ENCODE measurements at places on chromosomes 5 and 9. TPM values are rescaled to one million over a fixed set of nuclear protein-coding genes. Genes with fewer than 3 reads are reported as not detected.
A peak's percentile ranks its signal among the peaks of the same experiment; 100 is the strongest.

DNA sequence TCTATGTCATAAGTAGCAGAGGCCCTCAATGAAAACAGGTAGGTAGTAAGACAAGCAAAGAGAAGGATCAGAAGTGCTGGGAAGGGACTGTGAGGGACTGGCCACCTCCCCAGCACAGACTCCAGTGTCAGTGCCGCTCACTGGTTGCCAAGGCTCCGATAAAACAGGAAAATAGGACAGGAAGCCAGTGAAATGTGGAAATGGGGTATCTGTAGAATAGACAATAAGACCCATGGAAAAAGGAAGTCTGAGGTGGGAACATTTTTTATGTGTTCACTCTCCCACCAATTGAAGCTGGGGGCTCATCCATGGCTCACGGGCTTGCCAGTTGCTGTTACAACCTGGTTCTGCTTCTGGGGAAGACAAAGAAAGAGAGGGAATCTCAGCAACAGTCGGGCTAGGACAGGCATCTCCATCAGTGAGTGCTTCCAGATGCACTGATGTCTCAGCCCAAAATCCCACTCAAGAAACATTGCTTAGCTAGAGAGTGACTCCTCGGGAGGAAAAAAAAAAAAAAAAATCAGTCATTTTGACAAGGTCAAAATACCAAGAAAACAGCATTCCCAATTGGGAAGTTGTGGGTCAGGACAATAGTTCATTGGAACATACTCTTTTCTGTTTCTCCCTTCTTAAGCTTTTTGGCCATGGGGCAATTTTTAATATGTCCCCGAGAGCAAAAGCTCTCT, 27.6 kb upstream of the NFIB start:
- no peak for DNase-seq

- DNase-seq: no peak
These were observed 7.1 kb downstream of the CDKN2B start for GRCh38 chr9:22002038-22002437.

- no peak for DNase-seq
These were observed 33.1 kb upstream of the PPARGC1B start for GRCh38 chr5:149697001-149697400.

DNA sequence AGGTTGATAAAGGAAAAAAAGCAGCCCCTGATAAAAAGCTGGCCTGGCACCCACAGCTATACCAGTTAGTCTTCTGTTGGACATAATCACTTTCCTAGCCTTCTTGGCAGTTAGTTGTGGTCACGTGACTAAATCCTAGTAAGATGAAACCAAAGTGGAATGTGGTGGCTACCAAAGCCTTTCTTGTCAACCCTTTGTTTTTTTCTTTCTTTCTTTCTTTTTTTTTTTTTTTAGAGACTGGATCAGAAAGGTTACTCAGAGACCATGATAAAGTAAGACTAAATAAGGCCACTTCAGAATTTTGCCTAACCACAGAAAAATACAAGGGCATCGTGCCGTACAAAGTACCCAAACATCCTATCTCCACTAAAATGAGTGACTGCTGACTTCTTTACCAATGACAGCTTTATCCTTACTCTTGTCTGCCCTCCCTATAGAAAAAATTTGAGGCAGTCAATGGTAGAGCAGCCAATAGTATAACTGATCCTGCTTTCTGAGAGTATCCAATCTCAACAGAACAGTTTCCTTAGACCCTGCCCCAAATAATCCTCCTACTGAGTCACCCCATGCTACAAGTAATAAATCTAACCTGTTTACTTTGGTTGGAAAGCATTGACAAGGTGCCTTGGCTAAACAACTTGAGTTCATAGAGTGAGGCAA, 14.2 kb upstream of the KIF27 start:
- no peak for DNase-seq

Gene MRPS30
- 37.8 TPM for total RNA-seq

- DNase-seq: no peak
These were observed 300.0 kb upstream of the ADAMTSL1 start for GRCh38 chr9:18173923-18174322.

DNA sequence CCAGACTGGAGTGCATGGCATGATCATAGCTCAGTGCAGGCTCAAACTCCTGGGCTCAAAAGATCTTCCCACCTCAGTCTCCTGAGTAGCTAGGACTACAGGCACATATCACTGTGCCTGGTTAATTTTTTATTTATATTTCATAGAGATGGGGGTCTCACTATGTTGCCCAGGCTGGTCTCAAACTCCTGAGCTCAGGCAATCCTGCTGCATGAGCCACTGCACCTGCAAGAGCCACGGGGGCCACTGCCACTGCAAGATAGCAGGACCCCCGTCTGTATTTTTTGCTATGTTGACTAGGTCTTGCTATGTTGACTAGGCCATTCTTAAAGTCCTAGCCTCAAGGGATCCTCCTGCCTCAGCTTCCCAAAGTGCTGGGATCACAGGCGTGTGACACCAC, 6.5 kb downstream of the CYSTM1 start:
- DNase-seq: no peak

- no peak for DNase-seq
These were observed 1.7 kb downstream of the STPG3 start for GRCh38 chr9:137252555-137253506.

GRCh38 chr5:52041842-52042241, 658.6 kb downstream of the ISL1 start:
- DNase-seq: no peak

Gene LIFR
- total RNA-seq: 103 TPM

GRCh38 chr5:57696825-57697570, 214.4 kb upstream of the ACTBL2 start:
- no peak for DNase-seq

- peak; percentile 25 for DNase-seq
These were observed 9.2 kb downstream of the INSYN2B start for GRCh38 chr5:169970911-169971765.

GRCh38 chr5:143229426-143229895, 174.0 kb downstream of the NR3C1 start:
- no peak for DNase-seq

Gene CDKN2B-AS1
- total RNA-seq: 3.0 TPM

Gene PLAC8L1
- not detected for total RNA-seq

DNA sequence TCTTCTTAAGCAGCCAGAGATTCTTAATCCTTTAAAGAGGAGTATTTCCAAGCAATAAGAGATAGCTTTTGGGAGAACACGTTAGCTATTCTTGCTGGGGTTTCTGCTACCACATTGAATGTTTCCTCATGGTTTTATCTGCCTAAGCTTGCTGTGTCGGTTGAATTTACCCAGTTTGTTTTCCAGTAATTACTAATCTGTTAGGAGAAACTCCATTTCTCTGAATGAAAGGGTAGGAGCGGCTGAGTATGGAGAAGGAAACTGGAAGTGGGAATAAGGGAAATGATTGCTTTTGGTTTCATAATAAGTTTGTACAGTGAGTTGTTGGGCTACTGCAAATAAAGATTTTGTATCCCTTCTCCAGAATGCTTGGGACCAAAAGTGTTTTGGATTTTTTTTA, 1.2 kb downstream of the JAK2 start:
- DNase-seq: no peak

Gene SKP2
- total RNA-seq: 14.6 TPM

Gene SLC34A1
- total RNA-seq: not detected

- no peak for DNase-seq
These were observed 219.3 kb downstream of the SMARCA2 start for GRCh38 chr9:2234371-2234893.

Gene MLANA
- total RNA-seq: not detected

GRCh38 chr9:127158786-127159324, 36.4 kb upstream of the ANGPTL2 start:
- no peak for DNase-seq

Gene CDX1
- total RNA-seq: 0.17 TPM

Gene FAM221B
- total RNA-seq: not detected

- DNase-seq: no peak
These were observed 72.4 kb upstream of the MPDZ start for GRCh38 chr9:13351778-13352386.

GRCh38 chr9:71663931-71664459, 104.3 kb downstream of the CEMIP2 start:
- DNase-seq: no peak

GRCh38 chr5:60436518-60436917, 263.4 kb downstream of the DEPDC1B start:
- DNase-seq: no peak

GRCh38 chr5:55033568-55033967, 9.5 kb downstream of the GZMK start:
- DNase-seq: no peak

Gene EIF4EBP3
- 12.1 TPM for total RNA-seq

Gene SPINK13
- not detected for total RNA-seq

DNA sequence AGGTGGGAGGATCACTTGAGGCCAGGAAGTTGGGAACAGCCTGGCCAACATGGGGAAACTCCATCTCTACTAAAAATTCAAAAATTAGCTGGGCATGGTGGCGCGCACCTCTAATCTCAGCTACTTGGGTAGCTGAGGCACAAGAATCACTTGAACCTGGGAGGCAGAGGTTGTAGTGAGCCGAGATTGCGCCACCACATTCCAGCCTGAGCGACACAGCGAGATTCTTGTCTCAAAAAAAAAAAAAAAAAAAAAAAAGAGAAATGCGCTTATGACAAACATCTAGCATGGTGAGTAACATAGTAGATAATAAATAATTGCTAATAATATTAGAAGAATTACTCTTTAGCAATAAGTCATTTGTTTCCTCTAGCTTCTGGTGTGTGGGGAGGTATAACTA, 25.9 kb downstream of the RUSC2 start:
- peak; percentile 69 for DNase-seq

DNA sequence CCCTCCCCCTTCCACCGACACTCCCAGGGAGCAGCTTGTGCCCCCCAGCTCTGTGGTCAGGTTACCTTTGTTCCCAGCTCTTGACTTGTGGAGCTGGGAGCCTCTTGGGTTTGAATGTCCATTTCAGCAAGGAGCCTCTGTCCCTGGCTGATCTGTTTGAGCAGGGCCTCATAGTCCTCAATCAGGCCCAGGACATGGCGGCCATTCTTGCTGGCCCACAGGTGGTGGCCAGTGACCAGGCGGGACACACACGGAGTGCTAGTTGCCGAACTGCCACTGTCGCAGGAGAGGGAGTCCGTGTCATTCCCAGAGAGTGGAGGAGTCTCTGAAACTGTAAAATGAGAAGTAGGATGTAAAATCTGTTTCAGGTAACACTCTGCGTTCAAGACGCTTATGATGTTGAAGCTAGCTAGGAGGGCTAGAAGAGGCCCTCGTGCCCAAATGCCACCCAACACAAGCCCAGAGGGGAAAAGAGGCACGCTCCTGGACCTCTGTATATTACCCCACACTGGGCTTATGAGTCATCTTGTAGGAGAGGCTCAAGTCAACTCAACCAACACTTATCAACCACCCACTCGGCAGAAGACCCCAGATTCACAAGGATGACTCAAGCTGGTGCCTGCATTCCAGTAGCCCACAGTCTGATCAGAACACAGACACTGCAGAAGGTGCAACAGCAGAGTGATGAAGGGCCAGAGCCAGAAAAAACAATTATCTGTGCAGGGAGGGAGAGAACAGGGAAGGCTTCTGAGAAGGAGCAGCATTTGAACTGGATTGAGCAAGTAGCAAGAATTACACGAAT, 177.0 kb downstream of the CDK5RAP2 start:
- DNase-seq: peak; percentile 29

Gene ZNF366
- 12.4 TPM for total RNA-seq

Gene HIGD2A
- total RNA-seq: 103 TPM

- no peak for DNase-seq
These were observed 41.8 kb downstream of the NUP214 start for GRCh38 chr9:131167146-131167692.

Gene CBY3
- not detected for total RNA-seq

DNA sequence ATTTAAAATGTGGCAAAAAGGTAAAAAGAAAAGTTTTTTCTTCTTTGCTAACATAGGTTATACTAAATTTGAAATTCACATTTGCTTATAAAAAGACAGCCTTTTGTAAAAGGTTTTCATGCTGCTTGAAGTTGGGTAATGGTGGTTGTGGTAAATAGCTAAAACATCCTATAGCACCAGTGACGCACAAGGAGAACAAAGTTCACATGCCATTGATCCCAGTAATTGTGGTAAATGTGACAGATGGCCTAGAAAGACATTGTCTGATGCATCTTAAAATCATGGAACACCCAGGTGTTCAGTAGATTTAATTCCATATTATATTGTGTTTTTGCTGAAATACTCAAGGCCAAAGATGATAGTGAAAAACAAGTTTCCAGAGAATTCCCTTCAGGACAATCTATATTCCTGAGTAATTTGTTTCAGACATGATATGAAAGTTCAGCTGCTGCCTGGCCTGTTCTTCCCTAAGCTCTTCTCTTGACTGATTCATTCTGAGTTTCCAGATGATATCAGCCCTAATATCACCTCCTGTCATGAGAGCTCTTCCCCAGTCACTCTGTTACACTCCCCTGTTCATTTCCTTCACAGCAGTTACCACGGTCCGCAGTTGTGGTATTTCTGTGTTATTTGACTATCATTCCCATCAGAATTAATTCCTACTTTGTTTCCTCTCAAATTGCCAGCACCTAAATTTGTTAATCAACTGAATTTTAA, 4.6 kb upstream of the FBXL17 start:
- DNase-seq: no peak

- DNase-seq: no peak
These were observed 1724.3 kb upstream of the C9orf72 start for GRCh38 chr9:29297592-29297991.

- no peak for DNase-seq
These were observed 232.5 kb downstream of the ARRDC3 start for GRCh38 chr5:91150636-91151035.

- peak; percentile 44 for DNase-seq
These were observed 7.0 kb upstream of the GADD45G start for GRCh38 chr9:89597711-89598362.

Gene NRG2
- 0.81 TPM for total RNA-seq

All from upper lobe of left lung (tissue), 6 donors.